Cardiac septum (tissue), 1 donor: ENCODE measurements at places on chromosomes 12 and 14. TPM values are rescaled to one million over a fixed set of nuclear protein-coding genes. Genes with fewer than 3 reads are reported as not detected.
A peak's percentile ranks its signal among the peaks of the same experiment; 100 is the strongest.

GRCh38 chr12:124125203-124125871 is 152.3 kb downstream of the ZNF664 start:
- DNase-seq, result no peak

GRCh38 chr14:33675415-33676130 is 275.3 kb downstream of the EGLN3 start:
- no peak for DNase-seq

GRCh38 chr14:34539407-34540180 is at the start of gene EAPP:
Gene EAPP, minus strand, starts transcription at chr14:34539701. Its CDS starts 73 bp downstream, at chr14:34539628.
- peak; percentile 100 for DNase-seq

The NELL2 gene
- 1.3 TPM for total RNA-seq

The GZMB gene
- 0.48 TPM for total RNA-seq

The SLIRP gene
- total RNA-seq, result 129 TPM

DNA sequence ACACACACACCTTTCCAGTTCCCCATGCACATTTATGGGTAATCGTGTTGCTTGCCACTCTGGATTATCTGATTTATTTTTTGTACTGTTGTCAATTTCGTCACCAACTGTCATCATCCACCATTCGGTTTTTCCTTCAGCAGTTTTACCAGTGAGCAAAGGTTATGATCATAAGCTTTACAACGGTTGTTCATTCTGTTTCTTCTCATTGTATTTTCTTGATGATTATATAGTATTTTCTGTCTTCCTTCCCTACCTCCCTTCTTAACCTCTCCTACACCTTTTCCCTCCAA is 680 bp downstream of the NECAP1 start:
- DNase-seq, result no peak

- DNase-seq, result no peak
Observed at GRCh38 chr14:60184146-60184904, 19.1 kb upstream of the DHRS7 start.

The B4GALNT3 gene
- 65.3 TPM for total RNA-seq

The TWF1 gene
- 16.5 TPM for total RNA-seq

The CDH24 gene
- total RNA-seq, result 2.6 TPM

The LRP1-AS gene
- not detected for total RNA-seq

GRCh38 chr14:75175677-75176141 is 703 bp downstream of the TMED10 start:
- DNase-seq, result no peak

DNA sequence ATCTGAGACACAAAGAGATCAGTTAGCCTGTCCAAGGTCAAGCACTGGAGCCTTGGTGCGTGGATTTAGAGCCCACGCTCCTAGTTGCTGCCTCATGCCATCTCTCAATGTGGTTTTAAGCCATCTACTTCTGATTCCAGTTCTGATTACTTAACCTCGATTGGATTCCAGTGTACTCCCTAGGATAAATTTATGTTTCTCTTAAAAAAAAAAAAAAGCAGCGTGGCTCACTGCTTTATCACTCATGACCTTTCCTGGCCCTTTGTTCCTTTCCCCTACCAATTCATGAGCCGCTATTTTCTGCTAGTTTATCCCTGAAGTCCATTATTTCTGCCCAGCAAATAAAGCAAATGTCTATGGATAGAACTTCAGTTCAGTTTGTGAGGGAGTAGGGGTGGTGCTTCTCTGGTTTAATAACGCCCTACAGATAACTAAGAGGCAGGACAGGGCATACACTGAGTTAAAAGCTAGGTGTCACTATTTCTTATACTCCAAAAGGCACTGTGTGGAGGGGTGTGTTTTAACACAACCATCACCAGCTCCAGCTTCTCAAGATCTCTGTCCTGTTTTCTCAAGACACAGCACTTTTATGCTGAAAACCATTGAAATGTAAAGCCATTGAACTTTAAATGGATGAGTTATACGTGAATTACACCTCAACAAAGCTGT is 9.8 kb upstream of the PARP11 start:
- DNase-seq, result no peak

DNA sequence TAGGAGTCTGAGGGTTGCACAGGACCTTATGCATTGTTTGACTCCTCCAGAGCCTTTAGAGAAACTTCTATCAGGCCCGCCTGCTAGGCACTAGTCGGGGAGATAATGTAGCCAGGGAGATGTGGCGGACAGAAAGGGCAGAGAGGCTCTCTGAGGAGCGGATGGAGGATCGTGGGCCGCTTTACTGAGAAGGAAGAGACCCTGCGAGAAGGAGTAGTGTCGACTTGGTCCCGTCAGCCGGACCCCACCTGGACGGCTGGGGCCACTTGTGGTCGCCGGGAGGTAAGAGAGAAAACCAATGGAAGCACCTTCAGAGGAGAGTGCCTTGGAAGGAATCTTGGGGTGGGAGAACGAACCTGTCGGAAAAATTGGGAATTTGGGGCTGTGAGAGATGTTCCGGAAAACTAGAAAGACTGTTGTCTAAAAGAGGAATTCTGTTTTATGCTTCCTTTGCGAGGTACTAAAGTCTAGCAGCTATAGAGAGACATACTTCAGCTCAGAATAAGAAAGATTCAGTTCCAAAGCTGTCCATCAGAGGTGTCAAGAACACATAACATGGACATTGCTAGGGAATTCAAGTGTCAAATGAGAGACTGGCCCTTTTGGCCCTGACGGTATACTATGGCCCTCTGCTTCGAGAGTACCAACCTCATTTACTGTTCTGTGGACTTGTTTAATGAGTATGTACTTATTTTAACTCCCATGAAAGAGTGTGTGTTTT is 660 bp upstream of the MCRS1 start:
- DNase-seq, result no peak

The CCDC60 gene
- total RNA-seq, result not detected

The CLEC4C gene
- total RNA-seq, result not detected

- peak; percentile 85 for DNase-seq
Observed at GRCh38 chr14:34874386-34875030, 652 bp downstream of the BAZ1A start.

DNA sequence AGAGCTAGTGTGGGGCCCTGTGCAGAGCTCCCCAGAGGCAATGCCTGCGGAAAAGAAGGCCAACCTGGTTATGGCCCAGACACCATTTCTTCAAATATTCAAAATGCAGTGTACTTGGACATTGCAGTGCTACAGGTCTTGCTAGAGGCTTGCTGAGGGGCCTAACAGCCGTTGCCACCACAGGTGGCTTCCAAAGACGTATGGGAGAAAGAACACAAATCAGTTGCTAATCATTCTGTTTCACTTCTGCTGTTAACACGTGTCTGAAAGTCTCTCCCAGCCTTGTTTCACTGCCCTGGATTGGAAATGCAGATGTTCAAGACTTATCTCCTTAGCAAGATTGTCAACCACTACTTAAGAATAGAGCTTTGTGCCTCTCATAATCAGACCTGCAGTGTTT is 925.9 kb downstream of the GALC start:
- DNase-seq, result no peak

DNA sequence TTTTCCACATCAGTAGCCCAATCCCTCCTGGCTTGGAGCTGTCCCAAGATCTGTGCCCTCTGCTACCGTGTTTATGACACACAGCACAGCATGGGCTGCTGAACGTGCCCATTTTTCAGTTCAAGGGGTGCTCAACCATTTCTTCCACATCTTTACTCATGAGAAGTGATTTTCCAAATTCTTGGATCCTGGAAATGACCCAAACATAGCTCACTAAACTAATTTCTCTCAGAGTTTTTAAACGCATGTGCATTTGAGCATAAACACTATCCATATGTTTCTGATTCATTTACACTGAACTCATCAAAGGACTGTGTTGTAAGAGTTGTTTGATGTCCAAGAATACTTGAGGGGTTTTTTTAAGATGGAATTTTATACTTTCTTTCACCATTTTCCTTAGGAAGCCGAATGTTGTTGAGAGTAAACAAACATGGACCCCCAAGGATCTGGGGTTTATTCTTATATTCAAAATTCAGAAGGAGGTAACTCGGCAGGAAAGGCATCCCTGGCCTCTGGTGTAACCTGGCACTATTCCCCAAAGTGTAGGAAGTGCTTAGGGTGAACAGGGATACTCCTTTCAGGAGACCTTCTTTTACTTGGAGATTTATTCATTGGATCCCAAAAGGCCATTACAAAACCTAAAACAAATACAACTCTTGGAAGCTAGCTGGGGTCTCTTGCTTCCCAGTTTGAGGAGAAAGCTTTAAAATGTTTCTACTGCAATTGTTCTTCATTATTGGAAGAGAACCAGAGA is 215.0 kb downstream of the BMP4 start:
- no peak for DNase-seq

GRCh38 chr12:109804820-109805761 is 28.1 kb downstream of the TRPV4 start:
- peak; percentile 88 for DNase-seq

The CTSG gene
- total RNA-seq, result 2.2 TPM

DNA sequence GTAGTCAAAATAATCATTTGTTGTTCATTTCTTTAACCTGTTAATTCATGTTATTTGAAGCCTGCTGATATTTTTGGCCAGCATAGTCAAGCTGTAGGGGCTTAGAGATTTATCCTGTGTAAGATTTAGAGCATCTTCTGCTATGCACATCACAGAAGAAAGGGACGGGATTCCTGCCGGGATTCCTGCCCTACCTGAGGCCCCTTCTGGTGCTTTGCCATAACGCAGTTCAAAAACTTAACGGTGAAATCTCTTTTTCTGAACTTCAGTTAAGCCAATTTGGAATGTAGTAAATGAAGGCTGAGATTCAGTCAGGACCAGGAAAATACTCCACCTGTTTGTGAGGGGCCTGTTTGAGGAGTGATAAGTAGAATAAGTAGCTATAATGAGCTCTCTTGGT is 50.7 kb upstream of the TMEM260 start:
- DNase-seq, result no peak

GRCh38 chr12:60101715-60102114 is 505.9 kb downstream of the SLC16A7 start:
- no peak for DNase-seq

The KLHDC1 gene
- total RNA-seq, result 6.6 TPM

DNA sequence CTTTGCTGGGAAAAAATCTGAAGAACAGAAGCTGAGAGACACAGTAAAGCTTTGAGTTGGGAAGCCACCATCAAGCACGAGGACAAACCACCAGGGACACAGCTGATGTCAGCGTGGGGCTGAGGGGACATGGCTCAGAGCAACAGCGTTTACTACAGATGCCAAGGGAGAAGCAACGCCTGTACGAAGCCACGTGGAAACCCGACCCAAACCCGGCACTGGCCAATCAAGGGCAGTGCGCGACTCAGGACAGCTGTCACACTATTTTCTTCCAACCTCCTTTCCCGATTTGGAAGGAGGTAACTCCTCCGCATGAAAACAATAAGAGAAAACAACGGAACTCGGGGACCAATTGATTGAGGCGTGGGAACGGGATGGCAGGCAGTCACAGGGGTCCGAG is 20.2 kb upstream of the CHGA start:
- DNase-seq, result no peak

The AQP6 gene
- not detected for total RNA-seq

DNA sequence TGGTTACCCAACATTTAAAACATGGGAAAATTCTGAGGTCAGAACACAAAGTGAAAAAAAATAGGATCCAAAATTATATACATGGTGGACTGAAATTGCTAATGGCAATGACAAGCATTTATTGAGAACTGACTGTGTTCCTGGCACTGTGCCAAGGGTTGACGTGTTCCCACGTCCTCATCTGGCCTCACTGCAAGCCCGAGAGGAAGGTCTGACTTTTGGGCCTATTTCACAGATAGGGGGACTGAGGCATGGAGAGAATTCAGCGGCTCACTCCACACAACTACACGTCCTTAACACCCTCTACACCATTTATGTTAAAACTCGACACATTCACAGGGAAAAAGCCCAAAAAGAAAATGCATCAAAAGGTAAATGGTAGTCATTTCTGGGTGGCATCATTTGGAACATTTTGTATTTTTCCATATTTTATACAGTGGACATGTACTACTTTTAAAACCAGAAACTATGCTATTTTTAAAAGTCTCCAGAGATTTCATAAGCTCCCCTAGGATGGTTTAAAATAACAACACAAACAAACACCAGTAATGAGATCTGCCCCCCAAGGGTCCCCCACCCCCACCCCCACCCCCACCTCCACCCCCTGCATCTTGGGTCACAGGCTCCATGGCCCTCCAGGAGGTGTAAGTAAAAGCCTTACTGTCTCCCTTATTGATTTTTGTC is 27.7 kb downstream of the CLMN start:
- DNase-seq, result peak; percentile 81

DNA sequence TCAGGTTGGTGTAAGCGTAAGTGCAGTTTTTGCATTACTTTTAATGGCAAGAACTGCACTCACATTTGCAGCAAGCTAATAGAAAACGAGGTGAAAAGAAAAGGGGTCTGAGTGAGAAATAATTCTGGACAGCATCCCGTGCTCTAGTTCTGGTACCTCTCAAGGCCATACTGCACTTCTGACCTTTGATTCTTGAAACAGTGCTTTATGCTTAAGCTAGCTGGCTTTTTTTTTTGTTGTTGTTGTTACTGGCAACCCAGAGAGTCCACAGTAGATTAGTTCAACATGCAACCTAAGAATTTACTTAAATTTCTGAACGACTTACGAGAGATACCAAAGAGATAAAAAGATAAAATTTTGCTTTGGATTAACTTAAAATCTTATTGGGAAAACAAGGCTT is 75.2 kb upstream of the PRKD1 start:
- no peak for DNase-seq

GRCh38 chr14:55877942-55878341 is 240.3 kb upstream of the PELI2 start:
- no peak for DNase-seq

DNA sequence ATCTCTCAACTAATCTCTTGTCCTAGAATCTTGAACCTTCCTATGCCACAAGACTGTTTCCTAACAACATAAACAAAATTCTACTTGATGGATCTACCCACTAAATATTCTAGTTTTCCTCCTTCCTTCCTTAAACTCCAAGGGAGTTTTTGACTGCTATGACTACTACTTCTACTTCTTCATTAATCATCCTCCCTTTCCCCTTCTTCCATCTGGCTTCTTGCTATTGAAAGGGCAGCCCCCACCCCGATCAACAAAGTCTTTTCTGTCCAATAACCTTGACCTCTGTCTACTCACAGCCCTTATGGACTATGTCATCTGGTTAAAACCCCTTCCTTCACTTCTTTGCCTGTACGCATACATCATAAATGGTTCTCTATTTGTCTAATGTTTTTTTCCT is 5.6 kb downstream of the LTA4H start:
- no peak for DNase-seq

The COX8C gene
- total RNA-seq, result 0.67 TPM

The CRIP1 gene
- 68.2 TPM for total RNA-seq
